ENCODE measurements at places on chromosomes 16 and 17.
A peak's percentile ranks its signal among the peaks of the same experiment; 100 is the strongest.

- peak; percentile 55 for DNase-seq
Measured at GRCh38 chr16:85245307-85246172, 133.3 kb upstream of the CIBAR2 start.

DNA sequence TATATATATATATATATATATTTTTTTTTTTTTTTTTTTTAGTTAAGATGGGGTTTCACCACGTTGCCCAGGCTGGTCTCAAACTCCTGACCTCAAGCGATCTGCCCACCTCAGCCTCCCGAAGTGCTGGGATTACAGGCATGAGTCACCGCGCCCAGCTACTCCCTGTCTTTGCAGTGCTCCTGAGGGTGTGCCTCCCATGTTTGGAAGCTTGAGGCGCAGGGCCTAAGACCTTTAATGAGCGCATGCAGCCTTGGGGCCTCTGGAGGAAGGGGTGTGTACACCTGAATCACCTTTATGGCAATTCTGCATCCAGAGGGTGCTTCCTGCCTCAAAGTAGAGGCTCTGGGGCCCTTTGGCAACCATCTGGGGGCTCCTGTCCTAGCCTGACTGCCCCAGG lies 219.4 kb upstream of the CIBAR2 start:
- DNase-seq, result no peak

- DNase-seq, result no peak
Measured at GRCh38 chr16:87311387-87311786, 5.8 kb downstream of the C16orf95 start.

GRCh38 chr17:37123386-37123785 lies 174.6 kb downstream of the AATF start:
- no peak for DNase-seq

- DNase-seq, result no peak
Measured at GRCh38 chr17:35447499-35447898, 1.1 kb downstream of the SLFN13 start.

GRCh38 chr16:11526655-11527350 lies 59.9 kb downstream of the LITAF start:
- no peak for DNase-seq

DNA sequence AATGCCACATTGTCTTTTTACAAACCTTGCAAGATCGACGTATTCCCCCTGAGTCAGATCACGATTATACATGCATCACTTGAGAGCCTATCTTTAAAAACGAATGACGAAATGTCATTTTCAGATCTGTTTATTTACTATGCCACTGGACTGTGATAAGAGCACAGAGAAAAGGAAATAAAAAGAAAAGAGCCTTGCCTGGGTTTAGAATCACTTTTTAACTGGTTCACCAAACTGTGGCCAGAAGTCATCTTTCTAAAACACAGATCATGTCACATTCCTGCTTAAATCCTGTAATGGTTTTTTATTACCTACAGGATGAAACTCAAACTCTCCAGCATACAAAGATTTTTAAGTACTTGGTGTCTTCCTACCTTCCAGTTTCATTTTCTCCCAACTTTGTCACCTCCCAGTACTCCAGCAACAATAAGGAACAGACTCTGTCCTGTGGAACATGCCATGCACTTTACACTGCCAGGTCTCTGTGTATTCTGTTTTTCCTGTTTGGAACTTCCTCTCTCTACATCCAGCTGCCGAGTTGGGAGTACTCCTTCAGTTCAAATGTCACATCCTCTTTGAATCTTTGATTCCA lies 91.5 kb downstream of the SNX11 start:
- DNase-seq, result no peak

GRCh38 chr17:7216242-7217112 lies 3.2 kb downstream of the DLG4 start:
- DNase-seq, result no peak

DNA sequence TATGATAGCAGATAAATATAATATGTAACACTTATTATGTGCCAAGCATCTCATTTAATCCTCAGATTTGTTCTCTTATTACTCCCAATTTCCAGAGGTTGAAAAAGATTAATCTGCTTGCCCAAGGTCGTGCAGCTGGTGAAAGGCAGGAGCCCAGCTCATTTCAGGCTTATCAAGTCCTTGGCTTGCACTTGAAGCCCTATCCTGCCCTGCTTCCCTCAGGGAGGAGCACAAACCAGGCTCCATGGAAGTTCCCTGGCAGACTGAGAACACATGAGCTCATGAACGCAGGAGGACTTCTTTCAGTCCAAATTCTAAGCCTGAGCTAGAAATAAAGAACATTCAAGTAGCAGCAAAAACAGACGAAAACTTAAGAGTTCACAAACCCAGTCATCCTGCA lies 74.8 kb downstream of the USP31 start:
- no peak for DNase-seq

DNA sequence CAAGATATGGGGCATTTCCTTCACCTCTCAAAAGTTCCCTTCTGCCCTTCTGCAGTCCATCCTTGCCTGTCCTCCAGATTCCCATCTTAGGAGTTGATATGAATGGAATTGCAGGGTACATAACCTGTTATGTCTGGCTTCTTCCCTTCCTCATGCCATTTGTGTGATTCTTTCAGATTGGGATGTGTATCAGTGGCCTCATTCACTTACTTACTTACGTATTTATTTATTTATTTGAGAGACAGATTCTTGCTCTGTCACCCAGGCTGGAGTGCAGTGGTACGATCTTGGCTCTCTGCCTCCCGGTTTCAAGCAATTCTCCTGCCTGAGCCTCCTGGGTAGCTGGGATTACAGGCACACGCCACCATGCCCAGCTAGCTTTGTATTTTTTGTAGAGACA lies 6.2 kb upstream of the TMEM94 start:
- no peak for DNase-seq

GRCh38 chr17:77203436-77203835 lies 62.7 kb downstream of the SEC14L1 start:
- DNase-seq, result no peak

- DNase-seq, result peak; percentile 57
Measured at GRCh38 chr17:82097184-82097918, 685 bp downstream of the FASN start.

DNA sequence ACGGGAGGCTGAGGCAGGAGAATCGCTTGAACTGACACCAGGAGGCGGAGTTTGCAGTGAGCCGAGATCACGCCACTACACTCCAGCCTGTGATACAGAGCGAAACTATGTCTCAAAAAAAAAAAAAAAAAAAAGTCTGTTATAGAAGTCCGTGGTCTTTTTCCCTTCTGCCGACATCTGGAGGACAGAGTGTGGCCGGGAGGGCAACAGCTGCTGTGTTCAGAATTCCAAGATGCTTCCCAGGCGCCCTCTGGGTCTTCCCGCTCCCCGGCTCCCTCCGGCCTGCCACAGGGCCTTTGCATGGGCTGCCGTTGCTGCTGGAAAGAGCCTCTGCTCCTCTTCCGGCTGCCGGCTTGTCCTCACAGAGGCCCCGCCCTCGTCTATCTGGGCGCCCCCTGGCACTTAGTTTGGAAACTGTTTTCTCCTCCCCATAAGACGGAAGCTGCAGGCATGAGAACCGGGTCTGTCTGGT lies 2.4 kb upstream of the CACNA1H start:
- peak; percentile 55 for DNase-seq

GRCh38 chr17:67784364-67785121 lies 40.8 kb upstream of the BPTF start:
- no peak for DNase-seq

- DNase-seq, result no peak
Measured at GRCh38 chr16:20865420-20866131, 34.6 kb downstream of the DCUN1D3 start.

GRCh38 chr17:41510251-41511065 lies 5.0 kb upstream of the KRT13 start:
- DNase-seq, result no peak

DNA sequence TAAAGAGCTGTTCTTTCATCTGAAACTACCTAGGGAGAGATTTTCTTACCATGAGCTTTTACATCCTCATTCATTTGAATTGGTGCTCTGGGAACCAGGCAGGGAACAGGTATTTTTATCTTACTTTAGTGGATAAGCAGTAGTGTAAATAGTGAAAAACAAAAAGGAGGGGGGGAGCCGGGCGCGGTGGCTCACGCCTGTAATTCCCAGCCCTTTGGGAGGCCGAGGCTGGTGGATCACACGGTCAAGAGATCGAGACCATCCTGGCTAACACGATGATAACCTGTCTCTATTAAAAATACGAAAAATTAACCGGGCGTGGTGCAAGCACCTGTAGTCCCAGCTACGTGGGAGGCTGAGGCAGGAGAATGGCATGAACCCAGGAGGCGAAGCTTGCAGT lies 41.0 kb downstream of the HOXB1 start:
- no peak for DNase-seq

DNA sequence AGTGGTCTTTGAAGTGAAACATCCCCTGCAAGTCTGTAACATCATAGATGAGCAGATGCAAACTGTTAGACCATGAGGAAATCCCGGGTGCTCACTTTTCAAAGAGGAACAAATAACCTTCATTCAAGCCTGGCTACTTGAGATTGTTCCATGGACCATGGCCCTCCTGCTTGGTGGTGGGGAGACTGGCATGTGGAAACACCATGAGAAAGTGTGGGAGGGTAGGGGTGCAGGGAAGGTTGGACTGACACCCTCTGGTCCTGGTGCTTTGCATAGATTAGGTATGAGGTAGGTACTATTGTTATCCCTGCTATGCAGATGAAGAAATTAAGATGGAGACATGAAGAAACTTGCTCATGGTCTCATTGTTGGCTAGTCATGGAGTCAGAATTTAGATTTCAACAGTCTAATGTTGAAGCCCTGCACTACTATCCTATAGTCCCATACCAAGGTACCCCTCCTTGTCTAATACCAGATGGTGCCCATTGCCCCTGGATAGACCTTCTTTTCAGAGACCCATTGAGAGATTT lies 59.0 kb downstream of the SPACA3 start:
- DNase-seq, result no peak

GRCh38 chr17:54749157-54749556 lies 151.5 kb upstream of the TOM1L1 start:
- no peak for DNase-seq

DNA sequence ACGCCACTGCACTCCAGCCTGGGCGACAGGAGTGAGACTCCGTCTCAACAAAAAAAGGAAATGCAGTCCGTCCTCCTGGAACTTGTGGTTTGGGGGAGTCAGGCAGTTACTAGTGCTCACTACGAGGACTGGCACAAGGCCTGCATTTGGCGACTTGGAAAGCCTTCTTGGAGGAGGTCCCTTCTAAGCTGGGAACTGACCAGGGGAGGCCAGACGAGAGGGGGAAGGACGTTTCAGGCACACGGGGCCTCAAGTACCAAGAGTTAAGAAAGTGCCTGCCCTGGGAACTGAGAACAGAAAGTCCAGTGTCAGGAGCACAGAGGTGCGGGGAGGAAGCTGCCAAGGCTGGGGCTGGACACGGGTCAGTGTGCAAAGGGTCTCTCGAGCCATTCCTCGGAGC lies 89.9 kb downstream of the ABR start:
- no peak for DNase-seq

GRCh38 chr17:73533127-73533526 lies 111.1 kb downstream of the SDK2 start:
- no peak for DNase-seq

DNA sequence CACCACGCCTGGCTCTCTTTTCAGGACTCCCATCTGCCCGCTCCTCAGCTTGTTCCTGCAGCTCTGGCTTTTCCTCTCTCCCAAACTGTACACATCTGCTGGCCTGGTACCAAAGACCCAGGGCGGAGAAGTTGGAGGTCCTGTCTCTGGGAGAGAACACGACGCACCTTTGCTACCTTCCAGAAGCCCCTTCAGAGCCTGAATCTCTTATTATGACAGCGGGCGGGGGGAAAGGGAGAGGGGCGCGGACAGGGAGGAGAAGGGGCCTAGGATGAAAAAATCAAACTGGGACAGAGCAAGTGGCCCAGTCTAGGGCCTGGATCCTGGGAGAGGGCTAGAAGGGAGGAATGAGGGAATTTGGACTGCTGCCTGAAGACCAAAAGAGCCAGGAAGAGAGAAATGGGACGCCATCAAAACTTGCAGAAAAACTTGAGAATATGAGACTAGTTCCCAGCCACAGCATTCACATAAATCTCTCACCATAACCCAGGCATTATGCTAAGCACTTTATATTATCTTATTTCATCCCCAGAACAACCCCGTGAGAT lies 2.5 kb upstream of the PER1 start:
- DNase-seq, result no peak

DNA sequence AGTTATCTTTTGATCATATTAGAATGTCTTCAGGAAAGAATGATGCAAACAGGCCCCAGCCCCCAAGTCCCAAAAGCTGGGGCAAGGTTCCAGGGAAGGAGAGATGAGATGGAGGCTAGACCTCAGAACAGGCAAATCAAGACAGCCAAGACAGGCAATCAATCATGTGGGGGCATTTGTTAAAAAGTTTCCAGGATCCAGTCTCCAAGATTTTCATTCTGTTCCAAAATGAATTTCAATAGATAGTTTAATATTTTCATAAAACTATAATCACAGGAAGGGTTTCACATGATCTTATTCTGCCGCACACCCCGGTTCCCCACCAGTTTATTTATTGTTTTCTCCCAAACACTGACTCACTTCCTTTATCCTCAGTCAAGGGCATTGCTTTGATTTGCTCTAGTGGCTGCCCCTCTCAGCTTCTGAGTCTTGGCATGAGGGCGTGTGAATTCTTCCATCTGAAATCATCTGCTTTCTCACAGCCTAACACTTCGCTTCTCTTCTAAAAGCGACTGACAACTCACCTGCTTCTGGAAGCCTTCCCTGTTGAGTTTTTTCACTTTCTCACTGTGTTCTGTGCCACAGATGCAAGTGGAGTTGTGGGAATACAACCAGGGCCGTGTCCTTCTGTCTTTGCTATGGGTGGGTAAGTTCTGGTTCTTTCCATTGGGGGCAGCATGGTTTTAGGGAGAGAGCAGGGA lies 12.2 kb upstream of the TERF2 start:
- no peak for DNase-seq

GRCh38 chr17:34958438-34958837 lies 2.8 kb downstream of the CCT6B start:
- DNase-seq, result no peak

DNA sequence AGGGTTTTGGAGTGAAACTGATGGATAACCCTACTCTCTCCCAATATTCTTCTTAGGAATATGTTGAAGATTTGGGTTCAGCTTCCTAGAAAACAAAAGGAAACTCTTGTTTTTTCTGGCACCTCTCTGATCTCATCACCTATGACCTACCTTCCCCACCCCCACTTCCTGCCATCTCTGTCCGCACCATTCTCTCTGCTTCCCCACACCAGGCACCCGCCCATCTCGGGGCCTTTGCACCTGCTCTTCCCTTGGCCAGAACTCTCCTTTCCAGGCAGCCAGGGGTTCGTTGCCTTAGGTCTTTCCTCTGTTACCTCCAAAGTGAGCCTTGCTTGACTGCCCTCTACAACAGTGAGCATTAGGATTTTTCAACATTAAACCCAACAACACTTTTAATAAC lies 159.7 kb downstream of the IRX3 start:
- DNase-seq, result no peak

Measured in germinal center (tissue), 1 donor.